ENCODE measurements at places on chromosomes 3 and 15.

DNA sequence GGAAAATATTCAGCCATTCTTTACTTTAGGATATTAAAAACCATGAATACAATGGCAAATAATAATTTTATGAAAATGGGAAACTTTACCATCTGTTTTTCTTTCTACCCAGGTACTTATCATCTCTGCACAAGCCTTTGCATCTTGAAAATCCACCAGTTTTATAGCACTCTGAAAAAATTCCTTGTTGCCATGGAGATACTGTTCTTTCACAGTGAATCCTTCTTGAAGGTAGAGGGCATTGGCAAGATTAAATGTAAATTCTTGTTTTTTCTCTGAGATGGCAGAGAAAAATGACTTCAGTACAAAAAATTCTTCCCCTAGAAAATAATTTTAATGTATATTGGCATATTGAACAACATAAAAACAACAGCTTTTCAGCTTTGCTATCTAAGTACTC, 6.9 kb downstream of the SERPINI2 start:
- no peak for DNase-seq

- DNase-seq, result no peak
These were observed 313.4 kb upstream of the STT3B start for GRCh38 chr3:31219131-31219843.

- no peak for DNase-seq
These were observed 80.1 kb downstream of the MYO1E start for GRCh38 chr15:59292442-59293151.

DNA sequence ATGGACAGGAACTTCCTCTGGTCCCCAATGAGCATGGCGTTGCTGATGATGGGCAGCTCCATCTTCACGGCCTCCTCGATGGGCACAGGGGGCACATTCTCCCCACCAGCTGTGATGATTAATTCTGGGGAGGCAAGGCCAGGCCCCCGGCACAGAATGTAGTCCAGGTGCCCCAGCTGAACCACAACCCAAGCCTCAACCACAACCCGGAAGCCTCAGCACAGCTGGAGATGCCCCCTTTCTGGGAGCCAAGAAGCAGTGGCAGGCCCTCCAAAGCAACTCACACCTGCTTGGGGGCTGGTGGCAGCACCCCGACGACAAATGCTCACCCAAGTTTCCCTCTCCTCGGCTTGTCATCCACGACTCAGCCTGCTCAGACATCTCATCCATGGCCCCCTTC, 25.2 kb downstream of the IDH3A start:
- peak; percentile 9 for DNase-seq

GRCh38 chr3:80649170-80649569, 881.4 kb upstream of the ROBO1 start:
- DNase-seq, result no peak

GRCh38 chr3:122104515-122105194, 49.5 kb downstream of the CD86 start:
- DNase-seq, result no peak

DNA sequence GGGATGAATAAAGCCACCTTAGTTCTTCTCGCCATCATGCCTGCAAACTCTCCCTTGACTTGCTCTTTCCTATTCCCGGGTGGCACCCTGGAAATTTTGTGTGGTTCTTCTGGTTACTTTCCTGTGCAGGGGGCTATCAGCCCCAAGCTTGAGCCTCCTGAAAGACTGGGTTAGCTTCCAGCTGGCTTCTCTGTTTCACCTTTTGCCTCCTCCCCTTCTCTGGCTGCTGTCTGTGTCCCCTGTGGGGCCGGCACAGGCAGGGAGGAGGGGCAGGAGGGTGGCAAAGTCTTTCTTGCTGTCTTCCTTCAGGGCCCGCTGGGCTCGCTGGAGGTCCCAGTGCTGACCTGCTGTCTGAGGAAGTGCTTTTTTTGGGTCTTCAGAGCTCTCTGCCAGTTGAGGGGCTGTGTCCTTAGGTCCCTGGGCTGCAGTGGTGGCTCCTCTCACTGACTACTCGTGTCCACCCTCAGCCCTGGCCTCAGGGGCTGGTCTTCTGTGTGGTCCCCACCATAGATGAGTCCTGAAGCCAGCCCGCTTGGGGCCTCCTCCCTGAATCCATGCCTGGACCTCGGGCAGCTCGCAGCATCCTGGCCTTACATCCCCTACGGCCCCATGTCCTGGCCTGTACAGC, 196.5 kb downstream of the KLF13 start:
- DNase-seq, result no peak

GRCh38 chr3:198092276-198092675, 132.3 kb downstream of the LMLN start:
- DNase-seq, result no peak

DNA sequence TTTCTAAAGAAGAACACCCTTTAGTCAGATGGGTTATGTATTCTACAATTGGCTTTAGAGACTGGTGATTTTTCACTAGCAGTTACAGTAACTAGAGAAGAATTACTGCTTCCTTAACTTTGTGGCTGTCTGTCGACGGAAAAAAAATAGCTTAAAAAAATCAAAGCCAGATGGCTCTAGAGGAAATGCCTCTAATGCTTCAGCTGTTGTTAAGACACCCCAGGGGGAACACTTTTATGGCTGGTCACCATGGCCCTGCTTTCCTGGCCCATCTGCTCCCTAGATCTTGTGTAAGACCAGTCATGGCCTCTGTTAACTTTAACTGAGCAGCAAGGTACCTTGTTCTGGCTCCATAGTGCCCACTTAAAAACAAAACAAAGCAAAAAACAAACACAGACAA, 198.6 kb upstream of the PLSCR5 start:
- no peak for DNase-seq

GRCh38 chr3:114634635-114635034, 340.8 kb downstream of the TIGIT start:
- no peak for DNase-seq

DNA sequence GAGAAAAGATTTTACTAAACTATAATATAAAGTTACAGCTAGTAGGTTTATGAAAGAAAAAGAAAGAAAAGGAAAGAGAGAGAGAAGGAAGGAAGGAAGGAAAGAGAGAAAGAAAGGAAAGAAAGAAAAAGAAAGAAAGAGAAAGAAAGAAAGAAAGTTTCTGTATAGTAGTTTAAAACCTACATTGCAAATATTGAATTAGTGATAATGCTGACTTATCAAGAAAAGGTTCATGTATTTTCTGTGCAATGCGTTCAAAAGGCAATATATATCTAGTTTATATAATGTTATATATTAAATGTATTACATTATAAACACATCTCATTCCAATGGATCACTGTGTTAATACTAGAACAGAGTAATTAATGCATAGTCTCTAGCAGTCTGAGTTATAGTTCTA, 648.4 kb downstream of the ZBBX start:
- DNase-seq, result no peak

GRCh38 chr3:17965331-17965730, 222.9 kb upstream of the TBC1D5 start:
- DNase-seq, result no peak

DNA sequence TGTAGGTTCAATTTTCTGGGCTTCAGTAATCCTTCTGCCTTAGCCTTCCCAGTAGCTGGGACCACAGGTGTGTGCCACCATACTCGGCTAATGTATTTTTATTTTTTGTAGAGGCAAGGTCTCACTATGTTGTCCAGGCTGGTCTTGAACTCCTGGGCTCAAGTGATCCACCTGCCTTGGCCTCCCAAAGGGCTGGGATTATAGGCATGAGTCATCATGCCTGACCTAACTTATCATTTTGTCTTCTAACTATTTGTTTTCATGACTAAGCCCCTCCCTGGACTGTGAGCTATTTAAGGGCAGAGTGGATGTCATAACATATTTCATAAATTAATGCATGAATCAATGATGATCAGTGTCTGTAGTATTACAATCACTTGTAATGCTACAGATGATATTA, 56.1 kb upstream of the PIAS1 start:
- no peak for DNase-seq

All from CD4-positive, alpha-beta T cell treated with Interleukin-17A for 1 hour (primary cell).